ENCODE measurements at places on chromosomes 11 and 22. TPM values are rescaled to one million over a fixed set of nuclear protein-coding genes. Genes with fewer than 3 reads are reported as not detected.
A peak's percentile ranks its signal among the peaks of the same experiment; 100 is the strongest.

Gene GNG3
- 2.5 TPM for total RNA-seq

Gene CTSF
- 85.7 TPM for total RNA-seq

Gene APLNR
- 2.9 TPM for total RNA-seq

Gene DENND6B
- 2.7 TPM for total RNA-seq

Gene MYEOV
- total RNA-seq, result 13.3 TPM

Gene OR4A16
- not detected for total RNA-seq

Gene TRMU
- total RNA-seq, result 37.1 TPM

Gene MYO18B
- not detected for total RNA-seq

DNA sequence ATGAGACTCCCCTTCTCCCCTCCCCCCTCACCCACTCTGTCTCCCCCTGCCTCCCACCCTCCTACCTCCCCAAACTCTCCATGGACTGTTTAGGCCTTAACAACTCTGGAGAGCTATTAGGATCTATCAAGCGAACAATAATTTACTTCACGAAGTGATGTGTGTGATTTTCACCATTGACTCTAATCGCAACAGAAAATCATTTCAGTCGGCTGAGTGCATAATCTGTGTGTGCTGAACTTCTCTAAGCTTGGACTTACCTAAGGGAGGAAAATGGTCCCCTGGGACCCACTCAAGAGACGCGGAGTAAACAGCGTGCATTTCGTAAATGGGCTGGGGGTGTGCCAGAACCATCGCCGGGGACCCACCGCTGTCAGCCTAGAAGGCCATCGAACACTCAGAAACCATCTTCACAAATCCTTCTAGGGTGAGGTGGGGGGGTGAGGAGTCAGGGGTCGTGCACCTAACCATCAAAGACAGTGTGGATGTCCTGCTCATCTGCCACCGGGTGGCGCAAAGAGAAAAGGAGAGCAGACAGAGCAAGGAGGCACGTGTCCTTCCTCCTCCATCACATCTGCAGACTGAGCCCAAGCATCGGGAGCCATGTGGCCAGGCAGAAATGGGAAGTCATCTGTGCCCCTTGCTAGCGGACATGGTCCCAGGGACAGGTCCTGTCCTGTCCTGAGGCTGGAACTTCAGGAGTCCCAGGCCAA, 62.1 kb upstream of the NUP50 start:
- DNase-seq, result no peak
- H3K36me3 ChIP-seq, result no peaks in the 10 kb centered on the region
- no peaks in the 10 kb centered on the region for H3K4me1 ChIP-seq
- no peak overlapping the region for H3K27ac ChIP-seq
- H3K4me3 ChIP-seq, result no peak overlapping the region

DNA sequence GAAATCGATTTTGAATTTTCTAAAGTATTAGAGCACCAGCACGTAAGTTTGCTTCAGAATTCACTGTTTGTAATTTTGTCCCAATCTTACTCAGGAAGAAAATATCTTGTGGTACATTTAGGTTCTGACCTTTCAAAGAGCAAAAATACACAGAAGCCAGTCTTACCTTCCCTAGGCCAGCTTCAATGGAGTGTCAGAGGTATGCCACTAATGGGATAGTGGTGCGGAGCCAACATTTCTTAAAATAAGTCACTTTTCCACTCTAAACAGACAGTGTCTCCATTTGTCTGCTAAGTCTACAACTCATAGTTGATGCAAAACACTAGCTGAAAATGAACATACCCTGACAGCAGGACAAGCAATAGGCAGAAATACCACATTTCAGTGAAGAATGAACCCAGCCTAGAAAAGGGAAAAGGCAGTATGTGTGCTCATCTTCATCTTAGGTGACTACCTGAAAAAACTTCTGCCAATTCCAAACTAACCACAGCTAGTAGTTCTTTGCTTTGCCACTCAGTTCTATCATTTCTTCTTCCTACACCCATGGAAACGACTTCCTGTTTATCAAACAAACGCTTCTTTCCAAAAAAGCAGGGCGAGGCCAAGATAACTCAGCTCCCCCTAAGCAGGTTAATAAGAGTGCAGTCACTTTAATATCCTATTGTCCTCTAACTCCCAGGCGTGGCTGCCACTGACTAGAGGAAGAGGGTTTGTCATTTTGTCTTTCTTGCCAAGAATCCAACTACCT, 94.0 kb upstream of the APOA1 start:
- H3K27me3 ChIP-seq, result no peaks in the 10 kb centered on the region
- H3K4me1 ChIP-seq, result peaks cover 35% of the 10 kb centered on the region
- no peak for DNase-seq
- peaks cover 4% of the 10 kb centered on the region for H3K36me3 ChIP-seq
- H3K4me3 ChIP-seq, result no peak overlapping the region

DNA sequence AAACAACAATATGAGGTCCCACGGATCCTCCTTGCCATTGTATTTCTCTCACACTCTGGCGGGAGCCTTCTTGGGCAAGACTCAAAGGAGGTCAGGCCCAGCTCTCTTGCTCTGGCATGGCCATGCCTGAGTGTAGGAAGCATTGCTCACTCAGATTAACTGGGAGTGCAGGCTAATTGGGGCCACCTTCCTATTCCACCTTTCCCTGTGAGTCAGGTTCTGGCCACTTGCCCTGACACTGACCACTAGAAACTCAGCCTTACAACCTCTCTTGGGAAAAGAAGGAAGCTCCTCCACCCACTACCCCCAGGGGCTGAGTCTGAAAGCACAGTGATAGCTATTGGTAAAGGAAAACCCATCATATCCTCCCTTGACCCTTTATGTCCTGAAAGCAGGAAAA, 121.8 kb upstream of the NTM start:
- H3K27me3 ChIP-seq, result no peaks in the 10 kb centered on the region
- DNase-seq, result no peak
- H3K4me3 ChIP-seq, result no peak overlapping the region
- H3K36me3 ChIP-seq, result no peaks in the 10 kb centered on the region

- peak overlapping the region; percentile 51 for H3K27ac ChIP-seq
- no peak overlapping the region for H3K4me3 ChIP-seq
- no peaks in the 10 kb centered on the region for H3K27me3 ChIP-seq
Measured at GRCh38 chr11:35029979-35030682, 108.8 kb upstream of the CD44 start.

GRCh38 chr11:128644576-128644975, 49.3 kb upstream of the FLI1 start:
- H3K4me1 ChIP-seq, result no peaks in the 10 kb centered on the region
- no peak for DNase-seq
- H3K27ac ChIP-seq, result no peak overlapping the region
- H3K4me3 ChIP-seq, result no peak overlapping the region
- H3K36me3 ChIP-seq, result no peaks in the 10 kb centered on the region
- H3K27me3 ChIP-seq, result no peaks in the 10 kb centered on the region

GRCh38 chr11:65787649-65788622, 1.1 kb downstream of the OVOL1 start:
- peak overlapping the region; percentile 33 for H3K27ac ChIP-seq
- H3K4me3 ChIP-seq, result peak overlapping the region; percentile 44
- H3K36me3 ChIP-seq, result no peaks in the 10 kb centered on the region
- no peak for DNase-seq

DNA sequence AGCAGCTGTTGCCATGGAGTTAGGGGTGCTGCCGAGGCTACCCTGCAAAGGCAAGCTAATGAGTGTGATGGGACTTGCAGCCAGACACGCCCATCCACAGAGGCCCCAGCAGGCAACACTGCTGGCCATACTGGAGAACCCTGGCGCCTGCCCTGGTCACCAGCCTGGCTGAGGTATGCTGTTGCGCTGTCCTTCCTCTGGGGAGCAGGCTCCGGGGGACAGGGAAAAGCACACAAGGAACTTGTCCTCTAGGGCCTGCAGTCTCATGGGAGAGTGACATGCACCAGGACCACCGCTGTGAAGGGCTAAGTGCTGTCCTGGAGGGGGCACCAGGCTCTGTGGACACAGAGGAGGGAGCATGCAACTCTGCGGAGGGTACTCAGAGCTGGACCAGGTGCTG, 35.8 kb downstream of the TOM1 start:
- H3K27ac ChIP-seq, result no peak overlapping the region
- no peak overlapping the region for H3K4me3 ChIP-seq
- DNase-seq, result no peak
- peaks cover under 1% of the 10 kb centered on the region for H3K4me1 ChIP-seq
- no peaks in the 10 kb centered on the region for H3K36me3 ChIP-seq
- no peaks in the 10 kb centered on the region for H3K27me3 ChIP-seq

DNA sequence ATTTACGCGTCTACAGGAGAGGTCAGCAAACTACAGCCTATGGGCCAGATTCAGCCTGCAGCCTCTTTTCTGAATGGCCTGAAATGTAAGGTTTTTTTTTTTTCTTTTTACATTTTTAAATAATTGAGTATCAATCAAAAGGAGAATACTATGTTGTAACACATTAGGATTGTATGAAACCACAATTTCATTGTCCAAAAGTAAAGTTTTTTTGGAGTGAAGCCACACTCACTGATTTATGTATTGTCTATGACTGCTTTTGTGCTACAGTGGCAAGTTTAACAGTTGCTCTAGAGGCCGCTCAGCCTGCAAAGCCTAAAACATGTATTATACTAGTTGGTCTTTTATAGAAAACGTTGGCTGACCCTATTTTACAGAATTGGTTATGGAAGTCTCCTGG, 923.2 kb downstream of the NTM start:
- peak; percentile 49 for DNase-seq
- no peak overlapping the region for H3K4me3 ChIP-seq
- no peaks in the 10 kb centered on the region for H3K27me3 ChIP-seq
- H3K4me1 ChIP-seq, result no peaks in the 10 kb centered on the region
- no peaks in the 10 kb centered on the region for H3K36me3 ChIP-seq

DNA sequence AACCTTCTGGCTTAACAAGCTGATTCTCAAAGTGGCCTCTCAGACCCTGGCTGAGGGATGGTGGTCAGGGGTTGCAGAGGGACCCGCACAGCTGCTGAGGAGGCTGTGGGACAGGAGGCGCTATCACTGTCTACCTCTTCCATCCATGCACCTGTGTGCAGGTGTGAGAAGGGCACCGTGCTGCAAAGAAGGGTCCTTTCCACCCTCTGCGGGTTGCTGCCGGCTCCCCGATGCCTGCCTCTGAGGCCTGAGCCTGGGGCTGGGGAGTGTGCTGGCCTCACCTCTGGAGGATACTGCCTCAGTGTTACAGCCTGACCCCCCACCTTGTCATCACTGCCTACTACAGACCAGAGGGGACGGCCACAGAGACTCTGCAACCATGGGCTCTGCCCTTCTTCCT, 66.1 kb upstream of the B3GAT1 start:
- no peaks in the 10 kb centered on the region for H3K4me1 ChIP-seq
- H3K27me3 ChIP-seq, result no peaks in the 10 kb centered on the region
- no peak overlapping the region for H3K27ac ChIP-seq
- H3K36me3 ChIP-seq, result no peaks in the 10 kb centered on the region

GRCh38 chr22:37021710-37022482, 2.4 kb downstream of the MPST start:
- H3K4me1 ChIP-seq, result peaks cover 54% of the 10 kb centered on the region
- H3K27ac ChIP-seq, result no peak overlapping the region
- no peaks in the 10 kb centered on the region for H3K27me3 ChIP-seq

DNA sequence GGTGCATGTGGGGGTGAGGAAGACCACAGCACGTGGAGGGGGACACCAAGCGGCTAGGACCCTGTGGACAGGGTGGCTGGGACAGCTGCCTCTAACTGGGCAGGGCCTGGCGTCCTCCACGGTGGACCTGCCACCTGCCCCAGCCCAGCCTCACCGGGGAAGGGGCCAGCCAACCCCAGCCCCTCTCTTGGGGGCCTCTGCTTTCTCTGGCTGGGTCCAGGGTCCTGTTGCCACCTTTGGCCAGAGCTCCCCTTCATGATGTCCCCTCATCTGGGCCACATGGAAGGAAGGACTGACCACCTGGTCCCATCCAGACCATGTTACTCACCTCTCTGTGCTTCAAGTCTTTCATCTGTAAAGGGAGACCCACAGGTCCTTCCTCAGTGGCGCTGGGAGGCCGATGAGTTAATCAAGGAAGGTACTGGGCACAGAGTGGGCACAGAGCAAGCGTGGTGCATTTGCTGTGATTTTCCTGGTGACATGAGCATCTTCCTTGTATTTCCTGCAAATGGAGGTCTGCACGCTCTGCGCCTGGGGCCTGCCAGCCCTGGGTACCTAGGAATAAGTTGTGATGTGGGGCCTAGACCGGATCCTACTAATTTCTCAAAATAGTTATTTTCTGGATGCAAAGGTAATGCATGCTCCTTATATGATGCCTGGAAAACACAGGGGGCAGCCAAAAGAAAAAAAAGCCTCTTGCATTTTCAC, 538.4 kb downstream of the TBC1D22A start:
- no peaks in the 10 kb centered on the region for H3K27me3 ChIP-seq
- DNase-seq, result peak; percentile 77
- H3K36me3 ChIP-seq, result no peaks in the 10 kb centered on the region

DNA sequence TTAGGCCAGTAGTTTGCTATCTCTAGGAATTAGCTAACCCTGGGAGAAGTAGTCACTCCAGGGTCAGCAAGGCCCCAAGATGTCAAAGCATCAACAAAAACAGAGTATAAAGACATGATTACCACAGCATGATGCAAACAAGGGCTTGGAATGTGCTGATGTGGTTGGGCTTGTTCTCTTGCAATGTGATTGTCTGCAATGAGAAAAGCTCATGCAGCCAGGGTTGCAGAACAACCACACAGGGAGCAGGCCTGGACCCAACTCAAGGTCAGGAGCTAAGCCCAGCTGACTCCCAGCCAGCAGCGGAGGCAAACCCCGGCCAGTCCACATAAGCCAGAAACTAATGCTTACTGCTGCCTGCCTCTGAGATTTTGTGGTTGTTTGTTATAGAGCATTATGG, 132.4 kb upstream of the ZC3H12C start:
- H3K4me3 ChIP-seq, result no peak overlapping the region
- no peak overlapping the region for H3K27ac ChIP-seq
- no peaks in the 10 kb centered on the region for H3K27me3 ChIP-seq
- DNase-seq, result no peak
- no peaks in the 10 kb centered on the region for H3K36me3 ChIP-seq

DNA sequence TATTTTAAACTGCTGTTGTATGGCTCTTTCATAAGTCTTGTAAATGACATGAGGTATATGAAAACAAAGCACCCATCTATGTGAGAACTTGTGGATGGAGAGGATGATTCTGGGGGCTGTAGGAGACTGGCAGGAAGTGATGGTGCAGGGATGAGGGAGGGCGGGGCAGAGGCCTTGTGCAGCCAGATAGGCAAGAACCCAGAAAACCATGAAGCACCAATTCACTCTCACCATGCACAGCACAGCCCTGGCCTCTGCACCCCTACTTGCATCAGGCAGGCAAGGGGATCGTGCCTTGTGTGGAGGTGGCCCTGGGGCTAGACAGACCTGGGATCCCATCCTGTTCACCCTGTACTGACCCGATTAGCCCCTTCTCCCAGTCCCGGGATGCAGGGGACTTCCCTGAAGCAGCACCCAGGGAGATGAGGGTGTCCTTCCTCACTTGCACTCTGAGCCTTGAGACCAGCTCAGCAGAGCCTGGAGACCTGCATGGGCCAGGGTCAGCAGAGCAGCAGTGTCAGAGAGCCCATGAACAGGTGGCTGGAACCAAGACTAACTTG, 85.5 kb downstream of the MORC2 start:
- no peaks in the 10 kb centered on the region for H3K4me1 ChIP-seq
- no peaks in the 10 kb centered on the region for H3K36me3 ChIP-seq
- H3K27ac ChIP-seq, result no peak overlapping the region
- H3K4me3 ChIP-seq, result no peak overlapping the region
- no peak for DNase-seq

GRCh38 chr11:73158356-73159051, 16.4 kb upstream of the FCHSD2 start:
- H3K27me3 ChIP-seq, result no peaks in the 10 kb centered on the region
- DNase-seq, result no peak
- no peak overlapping the region for H3K27ac ChIP-seq
- peaks cover 12% of the 10 kb centered on the region for H3K4me1 ChIP-seq
